DND-41 (cell line): ENCODE measurements at places on chromosomes 16 and 17.

DNA sequence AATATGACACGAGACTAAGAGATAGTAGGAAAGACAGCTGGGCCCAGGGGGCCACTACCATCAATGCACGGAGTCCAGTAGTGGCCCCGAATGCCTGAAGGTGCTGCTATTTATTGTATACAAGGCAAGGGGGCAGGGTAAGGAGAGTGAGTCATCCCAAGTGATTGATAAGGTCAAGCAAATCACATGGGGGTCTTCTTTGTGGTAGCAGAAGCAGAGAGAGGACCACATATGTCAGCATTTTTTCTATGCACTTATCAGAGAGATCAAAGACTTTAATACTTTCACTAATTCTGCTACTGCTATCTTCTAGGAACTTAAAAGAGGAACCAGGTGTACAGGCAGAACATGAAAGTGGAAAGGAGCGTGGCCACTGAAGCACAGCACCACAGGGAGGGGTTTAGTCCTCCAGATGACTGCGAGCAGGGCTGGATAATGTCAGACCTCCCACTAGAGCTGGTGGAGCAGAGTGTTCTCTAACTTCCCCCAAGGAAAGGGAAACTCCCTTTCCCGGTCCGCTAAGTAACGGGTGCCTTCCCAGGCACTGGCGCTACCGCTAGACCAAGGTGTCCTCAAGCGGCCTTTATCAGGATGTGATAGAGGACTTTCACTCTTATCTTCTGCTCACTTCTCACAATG, 26.4 kb upstream of the ARL4D start:
- peak; percentile 52 for DNase-seq

- DNase-seq: no peak
These were observed 48.8 kb upstream of the DLX4 start for GRCh38 chr17:49920030-49920769.

DNA sequence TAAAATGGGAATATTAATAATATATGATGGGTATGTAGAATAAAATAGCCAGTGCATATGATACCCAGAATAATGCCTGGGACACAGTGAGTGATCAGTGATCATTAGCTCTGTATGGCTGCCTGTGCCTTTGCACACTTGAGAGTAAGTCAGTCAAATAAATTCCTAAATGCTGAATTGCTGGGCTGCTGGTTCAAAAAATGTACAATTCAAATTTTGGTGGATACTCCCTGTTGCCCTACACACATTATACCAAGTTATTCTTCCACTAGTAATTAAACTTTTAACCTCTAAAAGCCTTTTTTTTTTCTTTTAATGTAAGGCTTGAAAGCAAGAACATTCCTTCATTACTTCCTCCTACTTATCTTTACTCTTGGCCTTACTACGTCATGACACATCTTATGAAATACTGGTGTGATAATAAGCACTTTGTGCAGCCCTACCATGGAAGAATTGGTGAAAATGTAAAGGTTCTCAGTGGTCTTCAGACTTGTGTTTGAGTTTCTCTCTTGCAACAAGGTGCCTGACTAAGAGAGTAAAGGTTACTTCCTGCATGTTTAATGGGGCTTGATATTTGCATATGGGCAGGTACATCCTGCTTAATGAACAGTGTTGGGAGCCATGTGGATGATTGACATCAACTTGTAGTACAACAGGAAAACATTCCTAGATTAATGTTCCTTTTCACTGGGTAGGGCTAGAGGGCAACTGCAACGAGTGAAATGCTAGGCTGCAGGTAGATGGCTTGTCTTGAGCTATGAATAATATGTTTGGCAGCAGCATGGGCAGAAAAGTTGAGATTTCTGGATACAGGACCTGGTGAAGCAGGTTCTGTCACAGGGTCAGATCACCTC, 84.3 kb downstream of the PRKCA start:
- DNase-seq: no peak

GRCh38 chr17:7029659-7030058, 6.2 kb upstream of the SLC16A13 start:
- DNase-seq: peak; percentile 65

DNA sequence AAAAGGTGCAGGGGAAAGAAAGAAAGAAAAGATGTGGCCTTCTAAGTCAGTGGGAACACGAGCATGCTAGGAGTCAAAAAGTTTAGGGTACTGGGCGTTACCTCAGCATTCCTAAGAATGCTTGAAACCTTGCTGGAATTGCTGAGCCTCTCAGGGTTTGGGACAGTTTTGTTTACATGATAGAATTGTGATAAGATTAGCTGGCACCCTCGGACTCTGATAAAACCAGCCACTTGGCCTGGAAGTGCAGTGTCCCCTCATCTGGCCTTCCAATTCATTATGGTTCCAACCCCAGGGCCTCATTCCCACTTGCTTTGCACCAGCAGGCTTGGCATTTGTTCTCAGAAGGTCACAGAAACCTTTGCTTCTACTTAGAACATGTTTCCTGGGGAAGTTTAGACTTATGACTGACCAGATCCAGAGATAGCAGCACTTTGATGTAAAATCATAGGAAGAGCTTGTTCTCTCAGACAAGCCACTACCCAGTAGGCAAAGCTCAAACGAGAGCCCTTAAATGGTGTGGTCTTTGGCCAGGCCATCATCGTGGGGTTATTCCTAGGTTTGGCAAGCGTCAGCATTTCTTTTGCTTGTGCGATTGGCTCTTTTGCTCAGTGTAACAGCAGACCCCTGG, 8.0 kb downstream of the SGF29 start:
- no peak for DNase-seq

DNA sequence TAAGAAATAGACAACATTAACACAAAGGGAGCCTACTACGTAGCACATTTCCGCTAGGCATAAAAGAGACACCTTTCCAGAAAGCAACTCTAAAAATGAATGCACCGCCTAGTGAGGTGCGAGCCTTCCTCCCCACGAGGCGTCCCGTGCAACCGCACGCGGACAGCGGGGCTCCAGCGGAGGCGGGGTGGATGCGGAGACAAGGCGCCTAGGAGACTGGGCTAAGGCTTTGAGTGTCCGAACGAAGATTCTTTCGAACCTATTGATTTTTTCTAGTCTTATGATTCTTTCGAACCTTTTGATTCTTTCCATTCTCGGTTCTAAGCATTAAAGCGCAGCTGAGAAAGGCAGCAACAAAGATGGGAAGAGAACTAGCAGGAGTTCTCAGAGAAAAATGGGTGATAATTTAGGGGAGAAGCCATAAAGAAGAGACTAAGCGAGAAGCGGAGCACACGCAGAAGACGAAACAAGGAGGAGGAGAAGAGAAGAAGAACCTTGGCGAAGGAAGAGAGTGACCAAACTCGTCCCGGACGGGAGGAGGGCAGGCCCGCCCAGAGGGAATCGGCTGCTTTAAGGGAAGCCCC, 394 bp upstream of the CPD start:
- DNase-seq: peak; percentile 11

GRCh38 chr17:55294042-55294751, 29.4 kb downstream of the HLF start:
- DNase-seq: no peak

- DNase-seq: no peak
These were observed 178.0 kb downstream of the MSI2 start for GRCh38 chr17:57434361-57434760.

DNA sequence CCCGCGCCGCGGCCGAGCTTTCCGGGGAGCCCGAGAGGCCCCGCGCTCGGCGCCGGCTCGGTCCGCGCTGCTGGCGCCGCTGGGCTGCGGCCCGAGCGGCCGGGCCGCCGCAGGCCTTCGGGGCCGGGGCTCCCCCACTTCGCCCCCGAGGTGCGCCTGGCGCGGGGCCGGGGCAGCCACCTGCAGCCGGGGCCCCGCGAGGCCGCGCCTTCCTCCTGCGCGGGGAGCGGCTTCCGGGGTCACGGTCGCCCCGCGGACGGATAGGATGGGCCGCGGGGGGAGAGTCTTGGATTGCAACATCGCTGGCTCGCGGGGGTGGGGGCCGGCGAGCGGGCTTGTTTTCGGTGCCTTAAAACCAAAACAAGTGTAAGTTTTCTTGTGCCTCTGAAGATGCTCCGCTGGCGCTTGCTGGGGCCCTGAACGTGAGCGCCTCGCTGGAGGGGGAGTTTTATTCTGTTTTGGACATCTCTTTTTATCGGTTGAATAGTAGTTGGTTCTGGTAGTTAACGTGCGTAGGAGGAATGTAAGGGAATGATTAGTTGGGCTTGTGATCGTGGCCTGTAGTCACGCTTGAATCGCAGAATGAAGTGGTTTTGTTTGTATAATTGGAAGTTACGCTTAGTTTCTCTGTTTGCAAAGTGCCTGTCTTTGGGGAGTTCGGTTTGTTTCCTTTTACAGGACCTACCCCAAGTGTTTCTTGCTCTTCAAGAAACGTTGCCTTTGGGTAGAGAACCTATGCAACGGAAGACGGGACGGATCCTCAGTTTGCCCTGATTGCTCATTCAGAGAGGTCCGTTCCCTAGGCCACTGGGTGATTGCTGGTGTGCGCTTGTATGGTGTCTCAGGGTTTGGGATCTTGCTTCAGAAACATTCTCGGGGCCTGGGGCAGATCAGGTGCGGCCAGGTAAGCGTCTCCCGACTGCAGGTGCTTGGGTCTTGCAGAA, 724 bp downstream of the UBE2I start:
- DNase-seq: peak; percentile 57

- no peak for DNase-seq
These were observed 34.9 kb downstream of the WSCD1 start for GRCh38 chr17:6104956-6105648.

DNA sequence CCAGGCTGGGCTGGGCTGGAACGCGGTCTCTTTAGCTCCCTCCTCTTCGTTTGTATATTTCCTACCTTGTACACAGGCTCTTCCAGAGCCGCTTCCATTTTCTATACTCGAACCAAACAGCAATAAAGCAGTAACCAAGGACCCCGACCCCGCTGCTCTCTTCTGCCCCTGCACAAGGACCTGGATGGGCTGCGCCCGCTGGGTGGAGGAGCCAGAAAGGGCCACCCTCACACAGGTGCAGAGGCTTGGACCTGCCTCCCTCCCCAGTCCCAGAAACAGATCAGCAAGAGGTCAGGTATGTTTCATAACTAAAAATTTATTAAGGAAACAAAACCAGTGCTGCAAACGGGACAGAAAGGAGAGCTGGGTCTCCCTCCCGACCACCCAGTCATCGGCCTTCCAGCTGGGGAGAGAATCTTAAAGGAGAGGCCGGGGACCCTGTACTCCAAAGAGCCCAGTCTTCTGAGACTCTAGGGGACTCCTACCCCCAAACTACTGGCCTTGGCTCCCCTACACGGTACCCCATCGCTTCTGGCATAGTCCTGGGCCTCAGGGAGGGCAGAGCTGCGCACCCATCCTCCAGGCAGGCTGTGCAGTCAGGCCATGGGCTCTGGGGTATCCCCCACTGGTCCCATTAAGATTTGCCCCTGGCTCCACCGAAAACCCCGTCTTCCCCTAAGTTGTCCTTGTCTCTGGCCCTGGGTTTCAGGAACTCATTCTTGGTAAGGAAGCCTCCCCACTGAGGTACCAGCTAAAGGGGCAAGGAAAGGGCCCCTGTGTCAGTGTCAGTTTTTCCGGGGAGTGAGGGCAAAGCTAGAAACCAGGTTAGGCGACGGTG, 4.9 kb downstream of the HIC1 start:
- DNase-seq: no peak

- no peak for DNase-seq
These were observed 7.3 kb upstream of the WDR45B start for GRCh38 chr17:82655523-82655922.

DNA sequence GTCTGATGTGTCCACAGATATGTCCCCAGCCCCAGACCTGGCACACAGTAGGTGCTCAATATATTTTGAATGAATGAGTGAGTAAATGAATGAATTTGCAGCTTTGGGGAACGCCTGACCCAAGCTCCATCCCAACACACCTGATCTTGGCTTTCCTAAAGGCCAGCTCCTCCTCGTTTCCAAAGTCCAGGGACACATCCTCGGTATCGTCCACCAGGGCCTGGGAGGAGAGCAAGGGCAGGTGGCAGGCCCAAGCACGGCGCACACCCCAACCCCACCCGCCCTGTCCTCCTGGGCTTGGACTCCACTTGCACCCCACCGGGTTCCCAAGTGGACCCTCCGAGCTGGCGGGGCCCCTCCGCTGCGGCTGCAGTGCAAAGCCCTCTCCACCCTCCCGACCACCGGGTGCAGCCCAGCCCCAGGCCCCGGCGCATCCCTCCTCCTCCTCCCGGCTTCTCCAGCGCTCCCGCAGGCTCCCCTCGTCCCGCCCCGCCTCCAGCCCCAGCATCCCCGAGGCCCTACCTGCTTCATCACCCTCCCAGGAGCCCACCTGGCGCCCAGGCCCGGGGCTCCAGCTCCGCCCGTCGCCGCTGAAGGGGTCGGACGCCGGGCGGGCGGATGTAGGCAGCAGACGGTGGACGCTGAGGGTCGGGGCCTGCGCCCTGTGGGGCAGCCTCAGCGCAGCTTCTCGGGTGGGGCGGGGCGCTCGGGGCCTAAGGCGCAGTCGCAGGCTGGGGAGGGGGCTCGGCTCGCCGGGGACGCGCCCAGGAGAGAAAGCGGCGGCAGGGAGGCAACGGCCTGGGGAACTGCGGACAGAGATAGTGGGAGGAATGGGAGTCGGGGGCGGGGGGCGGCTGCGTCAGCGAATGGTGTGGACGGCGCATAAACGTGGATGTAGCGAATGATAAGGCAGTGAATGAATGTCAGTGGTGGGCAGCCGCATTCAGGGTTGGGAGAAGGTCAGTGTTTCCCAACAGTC, at the start of gene TVP23A:
Gene TVP23A, minus strand, starts transcription at position 832 of the 979 bp plus-strand sequence. Its CDS starts 301 bp downstream, at position 531.
- no peak for DNase-seq

DNA sequence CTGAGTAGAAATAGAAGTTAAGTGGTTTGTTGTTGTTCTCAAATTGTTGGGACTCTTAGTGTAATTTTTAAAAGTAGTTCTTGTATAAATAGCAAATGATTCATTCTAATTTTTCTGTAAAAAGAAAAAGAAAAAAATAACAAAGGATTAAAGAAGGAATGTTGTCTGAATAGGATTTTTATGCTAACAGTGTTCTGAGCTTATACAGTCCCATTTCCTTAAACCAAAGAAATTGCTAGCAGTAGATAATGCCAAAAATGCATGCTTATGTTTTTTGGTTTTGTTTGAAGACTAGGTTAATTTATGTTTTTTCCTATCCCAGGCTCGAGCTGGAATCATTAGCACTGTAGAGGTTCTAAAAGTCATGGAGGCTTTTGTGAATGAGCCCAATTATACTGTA, 44.7 kb upstream of the KPNB1 start:
- no peak for DNase-seq

- no peak for DNase-seq
These were observed 85.6 kb upstream of the NOL11 start for GRCh38 chr17:67632141-67632540.

DNA sequence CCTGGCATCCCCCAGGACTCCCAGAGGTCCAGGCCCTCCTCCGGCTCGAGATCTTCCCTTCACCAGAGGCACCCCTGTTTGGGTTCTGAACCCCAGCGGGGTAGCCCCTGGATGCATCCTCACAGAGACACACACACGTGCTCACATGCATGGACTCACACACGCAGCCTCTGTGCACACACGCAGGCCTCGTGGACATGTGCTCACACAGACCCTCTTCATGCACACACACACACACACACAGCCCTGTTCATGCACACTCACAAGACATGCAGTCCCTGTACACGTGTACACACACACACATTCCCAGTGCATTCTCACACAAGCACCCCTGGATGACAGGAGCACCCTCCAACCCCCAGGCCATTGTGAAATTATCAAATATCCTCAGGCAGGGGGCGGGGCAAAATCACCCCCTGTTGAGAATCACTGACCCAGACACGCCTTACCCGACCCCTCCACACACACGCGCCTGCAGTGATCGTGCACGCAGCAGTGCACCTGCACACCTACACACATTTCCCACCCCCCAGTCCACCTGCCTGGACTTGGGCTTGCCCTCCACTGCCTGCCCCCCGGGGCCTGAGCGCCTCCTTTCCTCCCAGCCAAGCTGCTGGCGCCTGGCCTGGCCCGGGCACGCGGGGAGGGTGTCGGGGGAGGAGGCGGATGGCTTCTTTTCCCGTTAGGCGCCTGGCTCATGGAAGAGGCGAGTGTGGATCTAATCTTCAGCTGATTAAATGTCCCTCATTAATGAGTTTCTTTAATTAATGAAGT, 62.6 kb downstream of the ENGASE start:
- no peak for DNase-seq
